Mesothelial cell of epicardium (in vitro differentiated cells): ENCODE measurements at places on chromosomes 11 and 22. TPM values are rescaled to one million over a fixed set of nuclear protein-coding genes. Genes with fewer than 3 reads are reported as not detected.
A peak's percentile ranks its signal among the peaks of the same experiment; 100 is the strongest.

- no peak for DNase-seq
- peak overlapping the region; percentile 25 for H3K27ac ChIP-seq
- H3K36me3 ChIP-seq: peaks cover 25% of the 10 kb centered on the region
- no peaks in the 10 kb centered on the region for H3K27me3 ChIP-seq
- peaks cover 20% of the 10 kb centered on the region for H3K4me1 ChIP-seq
Observed at GRCh38 chr11:118640332-118641154, 33.1 kb downstream of the PHLDB1 start.

UPK3A gene
- total RNA-seq: 0.59 to 0.87 TPM (median 0.84 TPM) in 3 replicates

DNA sequence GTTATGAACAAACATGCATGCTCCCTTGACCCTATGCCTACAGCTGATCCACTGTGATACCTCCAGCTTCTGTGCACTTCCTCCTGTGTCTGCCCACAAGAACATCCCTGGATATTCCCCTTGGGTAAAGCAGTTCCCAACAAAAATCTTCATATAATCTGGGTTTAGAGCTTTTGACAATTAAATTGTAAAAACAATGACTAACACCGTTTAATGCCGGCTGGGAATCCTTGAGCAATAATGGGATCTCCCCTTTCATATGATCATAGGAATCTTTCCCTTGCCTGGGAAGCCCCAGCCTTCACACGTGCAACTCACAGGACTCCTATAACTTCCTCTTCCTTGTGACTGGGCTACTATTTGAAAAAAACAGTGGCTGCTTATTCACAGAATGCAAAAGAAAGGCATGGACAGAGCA lies 6.3 kb upstream of the ZC3H12C start:
- H3K27me3 ChIP-seq: peaks cover 4% of the 10 kb centered on the region
- no peak overlapping the region for H3K27ac ChIP-seq
- H3K36me3 ChIP-seq: no peaks in the 10 kb centered on the region

GPR83 gene
- total RNA-seq: 0.09 to 0.18 TPM (median 0.11 TPM) in 3 replicates

- H3K36me3 ChIP-seq: no peaks in the 10 kb centered on the region
- H3K4me1 ChIP-seq: peaks cover 22% of the 10 kb centered on the region
- H3K27ac ChIP-seq: peak overlapping the region; percentile 47
- no peak for DNase-seq
Observed at GRCh38 chr11:66953081-66953833, 4.9 kb downstream of the PC start.

- no peak overlapping the region for H3K4me3 ChIP-seq
- DNase-seq: no peak
- H3K27ac ChIP-seq: peak overlapping the region; percentile 88
Observed at GRCh38 chr11:64620381-64620971, 29.5 kb downstream of the SLC22A12 start.

DNA sequence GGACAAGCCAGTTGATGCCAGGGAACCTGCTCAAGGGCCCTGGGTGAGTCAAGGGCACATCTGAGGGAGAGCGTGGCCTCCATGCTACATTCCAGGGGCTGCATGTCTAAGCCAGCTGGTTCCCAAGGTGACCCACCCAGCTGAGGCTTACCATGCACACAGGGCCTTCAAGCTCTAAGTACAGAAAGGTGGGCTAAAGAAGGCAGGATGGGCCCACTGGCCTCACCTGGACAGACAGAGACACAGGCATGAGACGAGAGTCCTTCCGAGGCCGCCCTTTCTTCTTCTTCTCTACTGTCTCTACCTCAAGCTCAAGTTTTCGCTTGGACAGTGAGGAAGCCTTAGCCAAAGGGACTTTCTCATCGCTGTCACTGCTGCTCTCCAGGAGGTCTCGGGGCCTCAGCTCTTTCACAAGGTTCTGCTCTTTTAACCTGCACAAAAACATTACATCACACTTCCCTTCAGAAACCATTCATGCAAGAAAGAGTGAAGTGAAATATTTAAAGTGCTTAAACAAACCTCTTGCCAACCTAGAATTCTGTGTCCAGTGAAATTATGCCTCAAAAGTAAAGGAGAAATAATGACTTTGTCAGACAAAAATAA lies 69.9 kb downstream of the HIRA start:
- no peak for DNase-seq
- H3K4me1 ChIP-seq: peaks cover 5% of the 10 kb centered on the region
- H3K36me3 ChIP-seq: peaks cover 31% of the 10 kb centered on the region
- H3K27ac ChIP-seq: peak overlapping the region; percentile 10
- H3K27me3 ChIP-seq: no peaks in the 10 kb centered on the region

FXYD6 gene
- 114 to 125 TPM (median 116 TPM) in 3 replicates for total RNA-seq

MRGPRX3 gene
- not detected in 3 replicates for total RNA-seq
